NCI-H1048 (cell line): ENCODE measurements at places on chromosomes 1 and 21.

- no peak for DNase-seq
Measured at GRCh38 chr1:227945891-227946623, 1.7 kb downstream of the WNT9A start.

DNA sequence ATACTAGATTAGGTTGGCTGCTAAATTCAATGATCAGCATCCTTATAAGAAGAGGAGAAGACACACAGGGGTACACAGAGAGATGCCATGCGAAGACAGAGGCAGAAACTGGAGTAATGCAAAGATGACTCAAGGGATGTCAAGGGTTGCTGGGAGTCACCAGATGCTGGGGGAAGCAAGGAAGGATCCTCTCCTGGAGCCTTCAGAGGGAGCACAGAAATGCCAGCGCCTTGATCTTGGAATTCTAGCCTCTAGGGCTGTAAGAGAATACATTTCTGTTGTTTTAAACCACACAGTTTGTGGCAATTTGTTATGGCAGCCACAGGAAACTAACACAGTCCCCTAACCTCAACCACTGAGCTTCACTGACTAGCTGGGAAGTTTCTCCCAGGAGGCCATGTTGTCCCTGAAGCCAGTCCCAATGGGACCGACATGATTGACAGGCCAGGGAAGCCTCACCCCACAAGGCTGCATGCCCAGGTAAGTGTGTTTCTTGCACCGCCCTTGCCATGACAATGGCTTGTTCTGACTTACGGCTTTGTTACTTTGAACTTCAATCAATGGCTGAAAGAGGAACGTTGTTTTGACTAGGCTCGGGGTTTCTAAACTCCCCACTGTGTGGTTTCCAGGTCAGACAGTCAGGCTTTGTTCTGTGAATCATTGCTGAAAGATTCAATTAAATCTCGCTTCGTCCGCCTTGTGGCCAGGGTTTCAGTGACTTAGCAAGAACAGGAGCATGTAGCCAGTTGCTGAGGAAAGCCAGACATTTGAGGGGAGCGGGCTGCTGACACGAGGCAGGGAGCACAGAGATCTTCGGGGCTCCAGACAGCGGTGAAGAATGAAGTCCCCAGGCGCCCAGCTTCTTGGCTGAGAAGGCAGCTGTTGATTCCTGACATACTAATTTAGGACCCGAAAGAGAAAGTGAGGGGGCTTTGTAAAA is 62.3 kb downstream of the RUNX1 start:
- no peak for DNase-seq

- no peak for DNase-seq
Measured at GRCh38 chr1:58805716-58806571, 22.1 kb upstream of the JUN start.

DNA sequence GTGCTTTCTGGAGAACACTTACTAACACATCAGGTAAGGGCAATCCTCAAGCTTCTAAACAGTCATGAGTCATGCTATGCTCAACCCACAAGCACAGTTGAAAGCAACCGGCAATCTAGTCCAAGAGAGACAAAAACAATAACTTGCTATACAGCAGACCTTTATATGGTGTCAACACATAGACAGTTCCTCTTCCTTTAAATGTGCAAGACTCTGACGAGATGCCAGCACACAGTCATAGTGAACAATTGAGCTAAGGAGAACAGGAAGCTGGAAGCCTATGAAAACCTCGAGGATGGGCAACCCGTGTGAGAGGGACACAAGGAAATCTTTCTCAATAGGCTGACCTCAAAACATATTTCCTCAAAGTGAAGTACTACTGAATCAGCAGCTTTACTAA is 5.3 kb downstream of the ADIPOR1 start:
- DNase-seq = no peak

DNA sequence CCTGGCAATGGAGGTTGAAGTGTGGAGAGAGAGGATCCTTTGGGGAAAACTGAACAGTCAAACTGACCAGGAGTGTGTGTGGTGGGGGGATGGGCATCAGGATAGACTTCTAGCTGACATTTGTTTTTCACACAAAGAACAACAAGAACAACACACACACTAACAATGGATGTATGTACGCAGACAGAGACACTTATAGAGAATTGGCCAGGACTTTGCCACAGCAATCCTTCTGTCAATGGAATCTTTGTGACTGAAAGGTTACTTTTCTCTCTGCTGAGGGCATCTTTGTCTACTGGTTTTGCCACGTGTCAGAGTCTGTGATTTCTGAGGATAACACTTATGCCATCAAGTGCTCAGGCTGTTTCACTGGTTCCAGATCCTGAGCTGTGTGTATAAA is 12.4 kb upstream of the FCGR2A start:
- DNase-seq = no peak

DNA sequence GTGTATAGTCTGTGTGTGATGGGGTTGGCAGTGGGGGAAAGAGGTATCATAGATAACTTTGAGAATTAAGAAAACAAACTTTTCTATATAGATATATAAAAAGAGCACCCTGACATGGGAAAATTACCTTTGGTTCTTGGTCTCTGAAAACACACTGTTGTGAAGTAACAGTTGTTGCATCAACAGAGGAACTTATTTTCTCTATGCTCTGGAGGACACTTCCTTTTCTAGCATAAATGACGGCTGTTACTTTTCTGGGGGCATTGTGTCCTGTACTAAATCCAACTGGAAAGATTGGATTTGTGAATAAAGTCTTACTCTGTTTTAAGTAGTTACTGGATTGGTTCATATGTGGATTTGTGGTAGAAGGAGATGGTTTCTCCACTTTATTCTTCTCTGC is 12.6 kb downstream of the LRIF1 start:
- DNase-seq = no peak

DNA sequence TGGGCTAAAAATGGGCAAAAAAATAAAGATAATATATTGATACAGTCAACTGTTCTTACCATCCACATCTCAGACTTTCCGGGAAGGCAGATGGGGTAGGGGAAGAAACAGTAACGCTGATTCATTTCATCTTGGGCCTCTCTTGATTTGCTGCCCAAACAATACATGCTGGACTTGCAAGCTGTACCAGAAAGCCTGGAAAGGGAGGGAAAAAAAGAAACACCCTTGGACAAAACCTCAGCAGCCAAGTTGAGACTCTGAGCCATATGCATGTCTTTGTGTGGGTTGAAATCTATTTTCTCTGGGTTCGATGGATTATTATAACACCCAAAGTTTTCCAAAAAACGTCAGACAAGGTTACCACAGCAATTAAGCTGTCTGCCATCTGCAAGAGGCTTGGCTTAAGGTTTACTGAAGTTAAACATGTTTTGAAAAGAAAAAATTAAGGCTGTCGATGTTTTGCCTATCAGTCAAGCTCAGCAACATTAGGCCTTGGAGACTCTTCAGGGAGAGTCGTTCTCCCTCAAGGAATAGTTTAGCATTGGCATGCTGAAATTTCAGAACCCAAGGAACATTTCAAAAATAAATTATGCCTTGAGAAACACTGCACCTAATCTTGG is 71.2 kb downstream of the PSMG1 start:
- no peak for DNase-seq

DNA sequence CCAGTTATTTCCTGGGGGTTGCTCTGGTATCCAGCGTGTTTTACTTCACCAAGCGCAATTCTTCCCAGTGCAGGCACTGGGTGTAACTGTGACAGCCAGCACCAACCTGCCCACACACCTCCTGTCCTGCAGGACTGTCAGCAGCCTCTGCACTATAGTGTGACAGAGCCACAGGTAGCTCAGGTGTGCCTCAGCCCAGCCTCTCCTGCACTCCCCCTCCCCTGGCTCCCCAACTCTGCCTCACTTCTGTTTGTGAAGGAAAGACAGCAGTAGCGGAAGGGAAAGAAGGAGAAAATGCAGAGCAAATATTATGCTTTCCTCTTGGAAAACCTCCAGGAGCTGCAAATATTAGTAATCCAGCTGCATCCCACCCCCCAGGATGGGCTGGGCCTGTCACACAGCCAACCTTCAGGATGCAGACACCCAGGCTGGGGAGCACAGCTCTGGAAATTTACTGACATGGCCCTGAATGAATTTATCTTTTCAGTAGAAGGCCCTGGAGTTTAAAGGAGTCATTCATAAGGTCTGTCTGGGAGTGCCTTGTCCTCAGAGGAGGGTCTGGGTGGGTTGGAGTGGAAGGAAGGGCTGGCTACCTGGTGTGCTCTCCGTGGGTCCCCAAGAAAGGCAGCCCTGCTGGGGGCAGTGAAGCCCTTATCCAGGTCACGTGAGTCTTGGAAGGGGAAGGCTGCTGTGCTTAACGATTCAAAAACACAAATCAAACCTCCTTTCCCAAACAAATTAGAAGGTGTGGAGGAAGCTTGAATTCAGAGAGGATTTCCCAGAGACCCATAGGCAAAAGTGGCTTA is 20.9 kb downstream of the CAPN2 start:
- no peak for DNase-seq

DNA sequence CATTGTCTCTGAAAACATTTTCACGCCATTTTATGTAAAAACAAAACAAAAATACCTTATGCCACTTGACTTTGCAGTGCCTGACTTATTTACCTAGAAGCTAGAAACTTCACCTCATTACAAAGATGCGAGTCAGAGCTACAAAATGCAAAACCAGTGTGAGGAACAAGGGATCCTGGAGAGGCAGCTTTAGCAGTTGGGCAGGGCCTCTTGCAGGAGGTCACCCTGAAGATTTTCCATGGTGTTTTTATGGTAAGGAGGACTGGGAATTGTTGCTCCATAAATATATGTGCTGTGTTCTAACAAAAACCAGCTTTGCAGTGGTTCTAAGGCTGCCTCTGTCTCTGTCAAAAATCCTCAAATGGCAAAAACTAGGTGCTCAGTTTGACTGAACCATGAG is 36.4 kb upstream of the TARBP1 start:
- DNase-seq = no peak

DNA sequence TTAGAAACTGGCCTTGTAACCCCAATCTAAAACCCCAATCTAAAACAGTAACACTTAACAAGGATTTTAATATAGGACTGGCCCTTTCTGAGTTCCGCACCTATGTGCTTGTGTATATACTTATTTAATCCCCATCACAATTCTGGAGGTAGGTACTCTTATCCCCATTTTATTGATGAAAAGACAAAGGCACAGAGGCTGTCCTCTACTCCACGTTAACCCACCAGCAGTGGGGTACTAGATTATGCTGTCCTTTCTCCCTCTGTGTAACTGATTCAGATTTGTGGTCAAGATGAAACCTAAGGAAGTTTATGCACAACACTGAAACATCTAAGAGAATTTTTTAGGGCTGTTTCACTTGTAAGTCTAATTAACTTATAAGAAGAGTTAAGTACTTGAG is 175.3 kb downstream of the RERE start:
- DNase-seq = no peak

GRCh38 chr1:15504436-15504835 is 19.6 kb downstream of the CASP9 start:
- no peak for DNase-seq

- no peak for DNase-seq
Measured at GRCh38 chr1:119225265-119225664, 84.8 kb upstream of the WARS2 start.

DNA sequence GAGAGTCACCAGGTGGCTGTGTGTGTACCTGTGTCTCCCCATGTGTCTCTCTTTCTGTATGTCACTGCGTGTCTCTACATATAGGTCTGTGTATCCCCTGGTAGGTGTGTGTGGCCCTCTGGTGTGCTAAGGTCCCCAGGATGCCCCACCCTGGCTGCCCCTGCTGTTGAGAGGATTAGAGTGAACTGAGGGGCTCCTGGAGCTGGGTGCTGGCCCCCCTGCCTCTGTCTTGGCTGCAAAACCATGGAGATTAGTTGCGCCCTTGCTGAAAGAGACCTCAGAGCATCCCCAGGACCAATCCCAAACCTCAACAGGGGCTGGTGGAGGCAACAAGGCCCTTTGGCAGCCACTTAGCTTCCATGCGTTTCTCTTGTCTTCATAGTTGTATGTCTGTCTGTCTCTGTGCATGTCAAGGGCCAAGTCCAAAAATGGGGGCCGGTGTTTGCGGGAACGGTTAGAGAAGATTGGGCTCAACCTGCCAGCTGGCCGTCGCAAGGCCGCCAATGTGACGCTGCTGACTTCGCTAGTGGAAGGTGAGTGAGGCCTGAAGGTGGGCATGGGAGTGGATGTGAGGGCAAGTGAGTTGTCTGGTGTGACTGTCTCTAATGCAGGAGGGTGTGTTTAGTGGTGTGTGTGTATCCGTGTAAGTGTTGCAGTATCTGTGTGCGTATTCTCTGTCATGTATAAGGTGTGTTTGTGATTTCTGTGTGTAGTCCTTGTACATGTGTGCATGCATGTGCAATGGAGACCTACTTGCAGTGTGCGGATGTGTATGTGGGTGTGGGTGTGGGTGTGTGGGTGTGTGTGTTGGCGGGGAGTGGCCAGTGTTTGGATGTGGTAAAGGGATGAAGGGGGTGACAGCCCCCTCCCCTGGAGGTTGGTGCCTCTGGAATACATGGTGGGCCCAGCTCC is 16.7 kb downstream of the TFAP2E start:
- DNase-seq = no peak
